ENCODE measurements at places on chromosomes 7 and 10.

- DNase-seq, result no peak
These were observed 29.7 kb downstream of the IL15RA start for GRCh38 chr10:5947471-5948207.

DNA sequence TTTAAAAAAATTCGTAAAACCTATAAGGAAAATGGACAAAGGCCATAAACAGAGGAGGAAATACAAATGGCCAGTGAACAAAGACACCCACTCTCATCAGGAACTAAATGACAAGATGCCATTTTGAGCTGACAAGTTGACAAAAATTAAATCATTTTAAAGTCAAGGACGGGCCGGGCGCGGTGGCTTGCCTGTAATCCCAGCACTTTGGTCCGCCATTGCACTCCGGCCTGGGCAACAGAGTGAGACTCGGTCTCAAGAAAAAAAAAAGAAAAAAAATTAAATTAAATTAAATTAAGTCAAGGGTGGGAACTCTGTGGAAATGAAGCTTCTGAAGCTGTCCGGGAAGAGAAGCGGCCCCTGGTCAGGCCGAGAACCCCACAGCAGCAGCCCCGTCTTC, 1.2 kb upstream of the NOM1 start:
- no peak for DNase-seq

GRCh38 chr10:69802424-69803161, 887 bp downstream of the COL13A1 start:
- no peak for DNase-seq

DNA sequence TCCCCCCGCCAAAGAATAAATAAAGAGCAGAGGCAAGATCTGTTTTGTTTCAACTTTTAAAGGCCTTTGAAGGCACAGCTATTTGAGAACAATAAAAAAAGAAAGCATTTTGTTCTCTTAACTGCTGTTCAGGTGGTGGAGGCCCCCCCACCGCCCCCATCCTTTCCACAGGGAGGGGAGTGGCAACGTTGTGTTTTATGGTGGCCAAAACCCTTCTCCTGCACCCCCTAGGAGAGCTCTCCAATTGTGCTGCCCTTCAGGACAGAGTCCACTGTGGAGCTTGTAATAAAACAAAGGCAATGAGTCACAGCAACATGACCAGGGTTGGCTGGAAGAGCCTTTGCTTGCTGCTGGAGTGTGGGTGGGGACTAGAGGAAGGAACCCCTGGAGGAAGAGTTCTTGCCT, 987.9 kb downstream of the KCNMA1 start:
- DNase-seq, result no peak

- DNase-seq, result no peak
These were observed 79.7 kb upstream of the MACROH2A2 start for GRCh38 chr10:69972981-69973397.

GRCh38 chr7:29866490-29866930, 60.2 kb downstream of the WIPF3 start:
- no peak for DNase-seq

GRCh38 chr10:78744491-78745090, 324.2 kb upstream of the ZMIZ1 start:
- no peak for DNase-seq

GRCh38 chr10:72173262-72173618, 42.6 kb upstream of the ANAPC16 start:
- no peak for DNase-seq

GRCh38 chr7:139396323-139396951, 36.7 kb downstream of the LUC7L2 start:
- no peak for DNase-seq

DNA sequence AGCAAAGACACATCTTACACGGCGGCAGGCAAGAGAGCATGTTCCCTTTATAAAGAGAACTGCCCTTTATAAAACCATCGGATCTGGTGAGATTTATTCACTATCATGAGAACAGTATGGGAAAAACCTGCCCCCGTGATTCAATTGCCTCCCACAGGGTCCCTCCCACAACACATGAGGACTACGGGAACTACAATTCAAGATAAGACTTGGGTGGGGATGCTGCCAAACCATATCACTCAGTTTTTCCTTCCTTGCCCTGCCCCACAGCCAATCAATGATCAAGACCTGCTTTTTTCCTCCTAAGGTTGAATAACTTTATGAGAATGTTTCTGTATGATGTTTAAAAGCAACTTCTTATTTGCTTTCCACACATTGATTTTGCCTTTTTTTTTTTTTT, 3.1 kb upstream of the PTPRE start:
- no peak for DNase-seq

- DNase-seq, result no peak
These were observed 69.1 kb upstream of the FOXP2 start for GRCh38 chr7:114345494-114345893.

DNA sequence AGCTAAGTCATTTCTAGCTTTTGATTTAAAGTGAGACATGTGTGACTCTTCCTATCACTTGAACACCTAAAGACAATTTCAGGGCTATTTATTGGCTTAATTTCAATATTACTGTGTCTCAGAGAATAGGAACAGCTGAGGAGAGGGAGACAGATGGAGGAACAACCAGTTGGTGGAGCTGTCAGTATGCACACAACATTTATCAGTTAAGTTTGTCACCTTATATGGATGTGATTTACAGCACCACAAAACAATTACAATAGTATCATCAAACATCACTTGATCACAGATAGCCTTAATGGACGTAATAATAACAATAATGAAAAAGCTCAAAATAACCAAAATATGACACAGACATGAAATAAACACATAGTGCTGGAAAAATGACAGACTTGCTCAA, 129.6 kb downstream of the NPSR1 start:
- no peak for DNase-seq

GRCh38 chr7:113200281-113200680, 81.9 kb upstream of the SMIM30 start:
- no peak for DNase-seq

DNA sequence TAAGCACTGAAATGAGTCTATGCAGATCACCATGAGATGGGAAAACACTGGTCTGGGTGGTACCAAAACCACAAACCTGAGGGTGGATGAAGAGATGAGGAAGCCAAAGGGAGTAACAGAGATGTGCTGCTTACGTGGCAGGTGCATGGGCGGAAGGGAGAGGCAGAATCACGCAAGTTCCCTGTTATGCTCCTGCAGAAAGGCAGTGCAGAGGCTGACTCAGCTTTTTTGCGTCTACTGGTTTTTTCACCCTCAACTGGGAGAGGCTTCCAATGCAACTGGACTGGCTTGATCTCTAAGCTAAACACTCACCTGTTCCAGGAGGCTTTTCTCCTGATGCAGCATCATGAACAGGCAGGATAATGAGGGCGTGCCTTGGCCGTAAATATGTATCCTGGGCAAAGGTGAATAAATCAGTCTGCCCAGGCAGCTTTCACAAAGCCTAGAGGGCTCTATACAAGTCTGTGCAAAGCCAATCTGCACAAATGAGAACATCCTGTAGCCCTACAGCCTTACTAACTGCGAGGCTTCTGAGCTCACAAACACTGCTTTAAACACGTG, 95.4 kb upstream of the AFAP1L2 start:
- peak; percentile 61 for DNase-seq

DNA sequence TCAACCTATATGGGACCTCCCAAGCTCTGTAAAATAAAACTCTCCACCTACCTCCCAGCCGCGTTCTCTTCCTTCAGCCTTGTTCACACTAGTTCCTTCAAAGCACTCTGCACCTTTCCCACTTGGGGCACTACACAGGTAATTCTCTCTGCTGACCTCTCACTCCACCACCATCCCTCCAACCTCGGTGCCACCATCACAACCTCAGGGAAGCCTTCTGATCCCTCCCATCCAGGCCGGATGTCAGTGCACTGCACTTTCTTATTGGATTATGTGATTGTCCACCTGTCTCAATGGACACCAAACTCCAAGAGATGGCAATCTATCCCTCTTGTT, 7.0 kb downstream of the LARP4B start:
- no peak for DNase-seq

GRCh38 chr10:14665865-14666857, 108.5 kb downstream of the FAM107B start:
- no peak for DNase-seq

DNA sequence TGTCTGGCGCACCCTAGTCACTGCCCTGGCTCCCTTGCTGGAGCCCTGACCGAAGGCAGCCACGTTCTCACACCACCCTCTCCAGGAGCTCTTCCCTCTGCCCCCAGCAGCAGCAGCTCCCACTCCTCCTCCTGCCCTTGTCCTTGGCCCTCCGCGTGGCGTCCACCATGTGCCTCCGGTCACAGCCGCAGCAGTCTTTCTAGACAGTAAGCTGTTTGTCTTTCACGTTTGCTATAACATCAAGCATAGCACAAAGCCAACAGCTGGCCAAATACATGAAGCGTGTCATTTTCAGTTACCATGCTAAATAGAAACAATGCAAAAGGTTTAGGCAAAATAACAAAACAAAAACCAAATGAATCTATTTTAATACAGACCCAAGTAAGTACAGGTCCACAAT, 3.3 kb downstream of the PITRM1 start:
- DNase-seq, result no peak

DNA sequence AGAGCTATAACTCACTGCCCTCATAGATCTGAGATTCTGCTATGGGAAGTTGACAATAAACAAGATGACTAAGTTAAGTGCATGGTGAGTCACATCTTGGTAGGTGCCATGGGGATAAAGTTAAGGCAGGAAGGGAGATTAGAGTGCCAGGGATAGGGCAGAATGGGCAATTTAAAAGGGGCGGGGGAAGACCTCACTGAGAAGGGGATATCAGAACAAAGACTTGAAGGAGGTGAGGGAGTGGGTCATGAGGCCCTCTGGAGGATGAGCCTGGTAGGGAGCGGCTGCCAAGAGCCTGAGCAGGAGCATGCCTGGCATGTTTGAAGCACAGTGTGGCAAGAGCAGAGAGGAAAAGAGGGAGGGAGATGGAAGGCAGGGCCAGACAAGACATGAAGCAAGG, 34.8 kb upstream of the INMT start:
- DNase-seq, result no peak

DNA sequence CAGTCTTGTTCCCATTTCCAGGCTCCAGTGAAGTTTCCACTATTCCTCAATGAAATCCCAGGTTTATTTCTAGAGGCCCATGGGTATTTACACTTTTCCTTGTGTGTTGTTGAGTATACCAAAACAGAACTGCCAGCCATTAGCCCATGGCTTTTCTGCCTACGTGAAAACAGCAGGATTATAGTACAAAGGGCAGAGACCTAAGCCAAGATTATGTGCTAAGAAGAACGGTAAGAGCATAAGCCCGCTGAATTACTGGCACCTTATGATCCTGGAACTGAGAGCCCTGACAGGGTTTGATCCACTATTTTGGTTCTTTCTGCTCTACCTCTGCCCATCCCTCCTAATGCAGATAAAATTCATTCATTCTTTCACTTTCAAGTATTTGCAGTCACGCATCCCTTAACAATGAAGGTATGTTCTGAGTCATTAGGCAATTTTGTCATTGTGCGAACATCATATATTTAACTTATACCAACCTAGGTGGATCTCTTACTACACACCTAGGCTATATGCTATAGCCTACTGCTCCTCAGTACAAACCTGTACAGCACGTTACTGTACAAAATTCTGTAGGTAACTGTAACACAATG, 16.0 kb downstream of the SEMA3C start:
- DNase-seq, result no peak

DNA sequence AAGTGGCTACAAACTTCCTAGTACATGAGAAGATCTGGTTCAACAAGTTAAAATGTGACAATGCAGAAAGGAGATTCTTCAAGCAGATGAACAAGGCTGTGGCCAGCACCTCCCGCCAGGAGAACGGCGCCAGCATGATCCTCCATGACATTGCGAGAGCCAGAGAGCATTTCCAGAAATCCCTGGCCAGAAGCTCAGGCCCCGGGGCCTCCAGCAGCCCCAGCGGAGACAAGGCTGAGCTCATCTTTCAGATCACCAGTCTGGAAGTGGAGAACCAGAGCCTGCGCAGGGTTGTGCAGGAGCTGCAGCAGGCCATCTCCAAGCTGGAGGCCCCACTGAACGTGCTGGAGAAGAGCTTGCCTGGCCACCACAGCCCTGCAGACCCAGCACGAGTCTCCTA, 40.1 kb upstream of the ZNF273 start:
- no peak for DNase-seq

DNA sequence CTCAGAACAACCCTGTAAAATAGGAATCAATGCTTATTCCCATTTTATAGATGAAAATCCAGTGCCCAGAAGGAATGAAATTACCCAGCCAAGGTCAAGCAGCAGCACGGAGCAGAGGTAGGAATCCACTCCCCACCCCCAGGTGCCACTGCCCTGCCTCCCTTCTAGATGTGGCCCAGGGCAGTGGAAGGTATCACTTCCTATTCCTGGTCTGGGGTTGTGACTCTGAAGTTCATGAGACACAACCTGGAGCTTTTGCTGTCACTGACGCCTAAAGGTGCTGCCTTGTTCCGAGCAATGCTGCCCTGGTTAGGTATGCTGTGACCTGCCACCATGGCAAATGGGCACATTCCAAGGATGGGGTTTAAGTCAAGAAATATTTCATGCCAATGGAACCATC, 53.6 kb downstream of the PIK3AP1 start:
- no peak for DNase-seq

DNA sequence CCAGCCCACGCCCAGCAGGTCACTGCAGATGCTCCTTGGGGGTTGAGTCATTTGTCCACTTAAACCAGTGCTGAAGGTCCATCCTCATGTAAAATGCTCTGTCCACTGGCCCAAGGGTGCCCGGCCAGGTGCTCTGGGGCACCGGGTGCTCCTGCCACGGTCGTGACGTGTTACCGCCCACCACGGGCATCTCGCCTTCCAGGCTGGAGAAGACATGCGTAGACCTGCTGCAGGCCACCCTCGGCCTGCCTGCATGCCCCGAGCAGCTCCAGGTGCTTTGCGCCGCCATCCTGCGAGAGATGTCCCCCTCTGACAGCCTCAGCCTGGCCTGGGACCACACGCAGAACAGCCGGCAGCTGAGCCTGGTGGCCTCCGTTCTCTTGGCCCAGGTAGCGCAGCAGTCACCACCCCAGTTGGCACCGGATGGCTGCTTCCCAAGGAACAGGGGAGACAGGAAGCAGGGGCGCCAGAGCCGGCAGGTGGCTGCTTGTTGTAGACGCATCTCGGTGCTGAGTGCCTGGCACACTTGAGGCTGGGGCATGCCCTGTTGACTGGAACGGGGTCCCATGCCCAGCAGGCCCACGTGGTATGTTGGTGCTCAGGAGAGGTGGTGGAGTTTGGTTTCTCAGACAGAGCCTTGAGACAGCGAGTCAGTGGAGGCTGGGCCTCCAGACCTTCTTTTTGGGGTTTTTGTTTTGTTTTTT, 6.1 kb downstream of the AP5Z1 start:
- DNase-seq, result no peak

DNA sequence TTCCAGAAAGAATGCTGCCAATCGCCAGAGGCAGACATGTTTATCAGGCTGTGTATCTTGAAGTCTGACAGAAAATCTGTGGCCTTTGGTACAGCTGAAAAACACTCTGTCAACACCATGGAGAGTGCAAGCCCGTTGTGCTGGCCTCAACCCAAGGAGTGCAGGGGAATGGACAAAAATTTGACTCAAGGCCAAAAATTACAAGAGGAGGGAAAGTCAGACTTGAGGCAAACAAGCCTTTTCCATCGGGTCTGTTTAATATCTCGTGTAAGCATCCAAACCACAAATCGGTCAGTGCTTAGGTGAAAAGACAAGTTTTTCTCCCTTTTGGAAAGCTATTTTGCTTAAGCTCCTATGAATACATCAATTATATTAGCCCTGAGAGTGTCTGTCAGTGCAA, 305.3 kb upstream of the NFE2L3 start:
- no peak for DNase-seq
